ENCODE measurements at places on chromosomes 1 and 21.
A peak's percentile ranks its signal among the peaks of the same experiment; 100 is the strongest.

GRCh38 chr1:116664978-116665371, 2.6 kb downstream of the IGSF3 start:
- DNase-seq, result no peak

DNA sequence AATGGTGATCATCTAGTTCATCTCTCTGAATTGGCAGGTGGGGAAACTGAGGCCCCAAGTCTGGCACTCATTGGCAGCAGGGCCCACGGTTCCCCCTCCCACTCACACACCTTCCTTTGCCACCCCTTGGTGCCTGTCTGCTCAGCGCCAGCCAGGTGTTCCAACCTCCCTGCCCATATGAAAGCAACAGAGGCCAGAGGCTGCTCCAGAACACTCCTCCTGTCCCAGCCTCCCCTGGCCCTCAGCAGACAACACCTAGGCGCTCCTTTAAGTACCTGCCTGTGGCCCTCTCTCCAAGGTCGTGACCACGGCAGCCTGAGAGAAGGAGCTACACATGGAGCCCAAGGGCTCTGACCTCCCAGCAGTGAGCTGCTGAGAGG, 362.3 kb upstream of the VAMP3 start:
- no peak for DNase-seq

GRCh38 chr1:84669831-84670230, 20.4 kb downstream of the SSX2IP start:
- DNase-seq, result no peak

GRCh38 chr1:232012773-232013386, 386.3 kb downstream of the DISC1 start:
- peak; percentile 4 for DNase-seq

- no peak for DNase-seq
Measured at GRCh38 chr1:89865498-89866382, 44.9 kb downstream of the LRRC8D start.

GRCh38 chr1:147811273-147811672, 50.9 kb upstream of the GJA5 start:
- DNase-seq, result no peak

DNA sequence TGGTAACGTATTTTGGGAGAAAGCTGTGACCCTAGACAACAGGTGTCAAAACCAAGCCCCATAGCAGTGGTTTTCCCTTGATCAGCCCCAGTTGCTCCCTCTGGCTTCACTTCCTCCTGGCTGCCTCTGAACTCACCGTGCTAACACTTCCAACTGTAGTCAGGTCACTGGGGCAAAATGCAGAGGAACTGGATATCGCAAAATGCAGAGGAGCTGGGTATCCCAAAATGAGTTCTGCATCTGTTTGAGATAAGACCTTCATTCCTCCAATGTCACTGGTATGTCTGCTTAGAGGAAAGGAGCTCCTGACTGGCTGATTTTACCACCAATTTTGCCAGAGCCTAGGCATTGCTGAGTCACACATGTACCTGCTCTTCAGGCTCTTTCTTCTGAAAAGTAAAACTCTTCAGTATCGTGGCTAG, 19.6 kb upstream of the TACSTD2 start:
- DNase-seq, result no peak

GRCh38 chr1:205932776-205933175, 10.5 kb downstream of the SLC26A9 start:
- no peak for DNase-seq

GRCh38 chr1:86318436-86318835, 77.7 kb downstream of the ODF2L start:
- no peak for DNase-seq

GRCh38 chr1:92210701-92211100, 7.0 kb upstream of the C1orf146 start:
- DNase-seq, result peak; percentile 59

GRCh38 chr1:53316424-53316765, 11.5 kb downstream of the LRP8 start:
- DNase-seq, result no peak

All from NB4 (cell line).